DMS 273 treated with DMSO at 0.1 percent for 48 hours (cell line): ENCODE measurements at places on chromosomes 16 and 17.

- no peak for DNase-seq
Measured at GRCh38 chr16:81321536-81321935, 6.8 kb downstream of the GAN start.

GRCh38 chr16:86911437-86911958 is 333.1 kb downstream of the FOXL1 start:
- no peak for DNase-seq

DNA sequence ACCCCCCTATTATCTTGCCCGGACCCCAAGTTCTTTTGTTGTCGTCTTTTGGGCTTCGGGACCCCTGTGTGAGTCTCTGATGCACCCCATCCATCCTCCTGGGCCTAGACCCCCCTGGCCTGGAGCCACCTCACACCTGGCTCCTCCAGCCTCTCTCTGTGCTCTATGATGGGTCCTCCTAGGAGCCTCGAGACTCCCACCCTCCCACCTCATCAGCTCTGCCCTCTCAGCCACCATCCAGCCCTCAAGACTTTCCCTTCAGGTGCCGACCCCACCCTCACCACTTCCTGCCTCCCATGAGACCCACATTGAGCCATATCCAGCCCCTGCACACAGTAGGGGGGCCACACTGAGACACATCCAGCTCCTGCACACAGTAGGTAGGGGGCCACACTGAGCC is 8.7 kb upstream of the ATP2A3 start:
- DNase-seq, result no peak

DNA sequence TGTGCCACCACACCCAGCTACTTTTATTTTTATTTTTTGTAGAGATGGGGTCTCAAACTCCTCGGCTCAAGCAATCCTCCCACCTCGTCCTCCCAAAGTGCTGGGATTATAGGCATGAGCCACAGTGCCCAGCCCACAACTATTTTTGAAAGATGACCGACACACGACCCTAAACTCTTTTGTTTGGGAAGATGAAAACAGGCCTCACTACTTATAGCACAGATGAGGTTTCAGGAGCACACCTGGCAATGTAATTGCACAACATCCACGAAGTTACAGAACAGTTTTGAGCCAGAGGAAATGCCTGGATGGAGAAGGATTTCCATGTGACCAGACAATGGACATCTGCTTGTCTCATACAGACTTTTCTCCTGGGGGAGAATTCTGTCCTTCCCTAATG is 43.4 kb upstream of the PRSS54 start:
- DNase-seq, result no peak

DNA sequence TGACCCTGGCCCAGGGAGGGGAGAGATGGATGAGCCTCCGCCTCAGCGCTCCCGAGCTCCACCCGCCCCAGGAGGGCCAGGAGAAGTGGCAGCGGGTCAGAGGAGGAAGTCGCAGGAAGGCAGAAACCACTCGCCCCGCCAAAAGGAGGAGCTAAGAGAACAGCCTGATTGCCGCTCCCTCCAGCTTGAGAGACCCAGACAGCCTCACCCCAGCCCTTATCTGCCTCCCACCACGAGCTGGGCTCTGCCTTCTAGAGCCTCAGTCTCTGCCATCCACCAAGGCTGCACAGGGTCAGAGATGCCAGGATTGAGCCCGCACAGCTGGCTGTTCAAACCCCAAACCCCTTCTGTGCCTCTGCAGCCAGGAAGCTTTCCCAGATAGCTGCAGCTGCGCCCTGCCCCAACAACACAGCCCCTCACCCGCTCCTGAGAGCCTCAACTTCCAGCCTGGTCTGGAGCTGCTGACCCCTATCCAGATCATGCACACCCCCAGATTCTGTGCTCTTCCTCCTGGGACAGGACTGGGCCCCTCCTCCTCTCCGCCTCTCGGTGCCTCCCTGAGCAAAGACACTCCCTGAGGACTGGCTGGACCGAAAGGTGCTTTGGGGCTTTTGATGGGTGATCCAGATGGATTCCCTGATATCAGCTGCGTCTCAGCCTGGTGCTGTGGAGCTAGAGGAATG is 1.0 kb upstream of the ATP2A3 start:
- DNase-seq, result no peak

DNA sequence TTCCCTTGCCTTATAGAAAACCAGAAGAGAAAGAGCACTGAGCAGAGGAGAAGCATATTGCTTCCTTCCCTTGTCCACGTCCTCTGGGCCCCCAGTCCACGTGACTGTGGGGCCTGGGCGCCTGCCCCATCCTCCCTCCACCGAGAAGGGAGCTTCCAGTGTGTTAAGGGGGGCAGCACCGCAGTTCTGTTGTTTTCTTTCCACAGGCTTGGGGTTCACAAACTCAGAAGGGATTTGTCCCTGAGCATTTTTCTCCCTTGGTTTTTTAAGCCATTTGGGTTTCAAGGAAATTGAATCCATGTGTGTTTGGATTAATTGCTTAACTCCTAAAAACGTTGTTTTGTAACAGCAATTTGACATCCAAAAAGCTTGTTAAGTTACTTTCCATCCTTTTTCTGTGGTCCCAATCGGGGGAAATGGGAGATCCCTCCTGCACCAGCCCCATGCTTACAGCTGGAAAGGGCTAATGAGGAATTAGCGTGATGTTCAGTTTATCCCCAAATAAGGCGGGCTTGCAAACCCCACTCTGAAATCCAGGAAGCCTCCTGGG is 347.5 kb upstream of the TNRC6C start:
- no peak for DNase-seq

GRCh38 chr17:49495842-49496182 is 719 bp downstream of the NGFR start:
- DNase-seq, result no peak

DNA sequence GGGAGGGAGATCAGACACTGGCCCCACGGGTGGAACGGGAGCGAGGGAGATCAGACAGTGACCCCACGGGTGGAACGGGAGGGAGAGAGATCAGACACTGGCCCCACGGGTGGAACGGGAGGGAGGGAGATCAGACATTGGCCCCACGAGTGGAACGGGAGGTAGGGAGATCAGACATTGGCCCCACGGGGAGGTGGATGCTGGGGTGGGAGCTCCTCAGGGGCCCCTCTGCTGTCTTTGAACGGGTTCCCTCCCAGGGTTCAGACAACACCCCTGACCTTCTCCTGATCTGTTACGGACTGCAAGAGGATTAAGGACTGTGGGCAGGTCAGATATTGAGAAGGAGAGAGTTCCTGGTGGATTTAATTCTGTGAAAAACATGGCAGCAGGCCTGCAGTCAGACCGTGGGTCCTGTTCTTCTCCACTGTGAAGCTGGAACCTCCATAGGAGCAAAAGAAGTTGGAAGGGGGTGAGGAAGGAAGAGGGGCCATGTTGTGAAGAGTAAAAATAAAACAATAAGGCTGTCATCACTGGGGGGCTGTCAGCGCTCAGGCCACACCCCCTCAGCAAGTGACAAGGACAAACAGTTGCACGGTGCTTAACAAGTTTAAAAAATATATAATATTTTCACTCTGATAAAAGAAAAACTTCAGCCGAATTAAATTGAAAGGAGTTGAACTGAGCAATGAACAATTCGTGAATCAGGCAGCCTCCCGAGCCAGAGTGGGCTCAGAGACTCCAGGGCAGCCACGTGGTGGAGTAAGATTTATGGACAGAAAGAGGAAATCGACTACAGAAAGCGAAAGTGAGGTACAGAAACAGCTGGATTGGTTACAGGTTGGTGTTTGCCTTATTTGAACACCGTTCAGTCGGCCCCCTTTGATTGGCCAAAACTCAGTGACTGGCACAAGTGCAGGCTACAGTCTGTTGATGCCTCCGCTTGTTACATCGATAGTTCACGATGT is 348.7 kb upstream of the TNRC6C start:
- no peak for DNase-seq

- DNase-seq, result no peak
Measured at GRCh38 chr17:278055-278675, 74.4 kb downstream of the RPH3AL start.

- DNase-seq, result no peak
Measured at GRCh38 chr16:58230259-58230658, 32.4 kb upstream of the CSNK2A2 start.

DNA sequence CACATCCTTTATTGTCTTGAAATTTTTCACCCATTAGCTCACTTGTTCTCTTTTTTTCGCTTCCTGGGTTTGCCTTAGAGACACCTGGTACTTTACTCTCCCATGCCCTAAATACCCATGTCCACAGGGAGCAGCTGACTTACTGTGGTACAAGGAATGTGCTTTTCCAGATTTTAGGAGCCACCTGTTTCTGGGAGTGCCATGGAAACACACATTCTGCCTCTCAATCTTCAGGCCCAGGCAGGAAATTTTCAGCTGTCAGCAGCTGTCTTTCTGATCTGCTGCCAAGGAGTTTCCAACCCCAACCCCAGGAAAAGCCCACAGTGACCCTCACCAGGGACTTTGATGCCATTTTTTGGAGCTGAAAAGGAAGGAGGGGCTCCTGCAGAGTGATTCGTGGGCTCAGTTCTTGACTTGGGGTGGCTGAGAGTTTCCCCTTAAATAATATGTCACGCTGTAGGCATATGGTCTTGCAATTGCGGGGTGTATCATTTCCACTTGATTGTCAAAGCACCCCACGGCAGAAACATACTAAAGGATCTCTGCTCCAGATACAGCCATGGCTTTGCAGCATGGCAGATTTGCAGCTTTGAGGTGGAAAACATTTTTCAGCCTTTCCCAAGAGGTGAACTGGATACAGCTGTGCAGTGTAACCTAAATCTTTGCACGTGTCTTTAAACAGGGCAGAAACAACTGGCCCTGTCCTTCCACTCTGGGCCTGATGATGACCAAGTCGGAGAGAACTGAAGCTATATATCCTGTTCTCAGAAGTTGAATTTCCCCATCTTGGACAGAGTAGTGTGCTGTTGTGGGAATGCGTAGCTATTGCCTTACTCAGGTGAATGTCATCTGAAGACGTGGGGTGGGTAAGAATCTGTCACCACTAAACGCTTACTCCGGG is 19.2 kb downstream of the RBFOX1 start:
- no peak for DNase-seq

DNA sequence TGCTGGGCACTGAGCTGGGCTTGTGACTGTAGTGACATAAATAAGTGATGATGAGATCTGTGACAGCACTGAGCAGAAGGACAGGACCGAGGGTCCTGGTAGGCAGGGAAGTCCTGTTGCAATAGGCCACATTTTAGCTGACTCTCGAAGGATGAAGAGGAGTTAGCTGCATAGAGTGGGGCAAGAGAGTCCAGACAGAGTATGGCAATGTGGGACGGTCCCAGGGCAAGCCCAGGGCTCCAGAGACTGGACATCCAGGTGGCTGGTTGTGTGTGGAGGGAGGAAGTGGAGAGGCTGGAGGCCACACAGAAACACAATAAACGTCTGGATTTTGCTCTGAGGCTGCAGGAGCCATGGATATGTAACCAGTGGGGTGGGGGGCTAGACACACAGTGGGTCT is 64.5 kb upstream of the ZNF423 start:
- DNase-seq, result no peak

DNA sequence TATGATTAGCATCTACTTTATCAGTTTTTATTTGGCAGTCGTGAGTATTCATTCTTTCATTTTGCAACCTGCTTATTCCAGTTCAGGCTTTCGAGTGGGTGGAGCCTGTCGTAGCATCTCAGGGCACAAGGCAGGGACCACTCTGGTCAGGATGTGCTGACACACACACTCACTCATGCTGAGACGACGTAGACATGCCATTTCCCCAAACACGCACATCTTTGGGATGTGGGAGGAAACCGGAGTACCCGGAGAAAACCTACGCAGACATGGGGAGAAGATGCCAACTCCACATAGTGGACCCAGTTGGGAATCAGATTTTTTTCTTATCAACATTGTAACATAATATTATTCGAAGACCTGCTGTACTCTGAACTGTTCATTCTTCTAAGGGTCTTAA is 756.5 kb upstream of the RBFOX1 start:
- no peak for DNase-seq

GRCh38 chr17:72724267-72724666 is 368.2 kb downstream of the SLC39A11 start:
- DNase-seq, result no peak

DNA sequence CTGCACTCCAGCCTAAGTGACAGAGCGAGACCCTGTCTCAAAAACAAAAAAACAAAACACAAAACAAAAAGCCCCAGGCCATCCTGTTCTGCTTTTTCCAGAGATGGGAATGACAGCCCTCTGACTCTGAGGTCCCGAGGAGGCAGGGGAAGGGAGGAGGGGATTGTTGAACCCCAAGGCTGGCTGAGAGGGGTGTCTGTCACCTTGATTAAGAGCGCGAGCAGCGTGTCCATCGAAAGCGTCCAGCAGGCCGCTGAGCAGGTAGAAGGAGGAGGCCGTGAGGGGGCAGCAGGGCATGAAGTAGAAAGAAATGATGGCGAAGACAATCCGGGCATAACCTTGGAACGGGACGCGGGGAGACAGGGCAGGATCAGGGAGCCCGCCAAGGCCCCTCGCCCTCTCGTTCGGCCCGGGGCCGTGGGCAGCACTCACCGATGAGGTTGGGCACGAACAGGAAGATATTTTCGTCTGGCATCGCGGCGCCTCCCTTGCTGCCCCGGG is 593 bp downstream of the CDIPT start:
- no peak for DNase-seq

GRCh38 chr16:49150341-49150740 is 131.3 kb downstream of the CBLN1 start:
- no peak for DNase-seq

GRCh38 chr17:58189436-58190146 is 2.9 kb upstream of the EPX start:
- DNase-seq, result no peak

DNA sequence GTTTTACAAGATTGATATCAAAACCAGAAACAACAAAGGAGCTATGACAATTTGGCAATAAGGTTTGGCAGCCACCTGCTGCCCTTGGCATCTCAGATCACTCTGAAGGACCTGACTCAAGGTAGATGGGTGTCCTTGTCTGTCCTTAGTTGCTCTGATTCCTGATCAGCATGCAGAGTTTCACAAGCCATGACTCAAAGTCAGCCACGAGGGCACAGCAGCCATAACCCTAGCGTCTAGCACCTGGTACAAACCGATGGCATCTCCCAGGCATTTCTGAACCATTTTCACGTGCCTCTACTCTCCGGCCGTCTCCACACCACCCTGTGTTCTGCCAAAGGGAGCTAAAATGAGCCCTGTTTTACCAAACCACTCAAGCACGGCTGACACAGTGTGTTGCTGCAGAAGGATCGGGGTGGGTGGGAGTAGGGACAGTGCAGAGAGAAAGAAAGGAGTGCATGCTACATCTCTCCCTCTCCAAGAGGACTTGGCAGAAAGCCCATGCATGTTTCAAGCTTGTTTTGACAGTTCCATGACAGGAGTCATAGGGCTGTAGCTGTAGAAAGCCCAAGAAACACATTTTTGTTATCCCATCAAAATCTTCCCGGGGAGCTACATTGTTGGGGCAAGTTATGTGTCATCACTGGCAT is 297.3 kb downstream of the ABCC12 start:
- DNase-seq, result no peak

DNA sequence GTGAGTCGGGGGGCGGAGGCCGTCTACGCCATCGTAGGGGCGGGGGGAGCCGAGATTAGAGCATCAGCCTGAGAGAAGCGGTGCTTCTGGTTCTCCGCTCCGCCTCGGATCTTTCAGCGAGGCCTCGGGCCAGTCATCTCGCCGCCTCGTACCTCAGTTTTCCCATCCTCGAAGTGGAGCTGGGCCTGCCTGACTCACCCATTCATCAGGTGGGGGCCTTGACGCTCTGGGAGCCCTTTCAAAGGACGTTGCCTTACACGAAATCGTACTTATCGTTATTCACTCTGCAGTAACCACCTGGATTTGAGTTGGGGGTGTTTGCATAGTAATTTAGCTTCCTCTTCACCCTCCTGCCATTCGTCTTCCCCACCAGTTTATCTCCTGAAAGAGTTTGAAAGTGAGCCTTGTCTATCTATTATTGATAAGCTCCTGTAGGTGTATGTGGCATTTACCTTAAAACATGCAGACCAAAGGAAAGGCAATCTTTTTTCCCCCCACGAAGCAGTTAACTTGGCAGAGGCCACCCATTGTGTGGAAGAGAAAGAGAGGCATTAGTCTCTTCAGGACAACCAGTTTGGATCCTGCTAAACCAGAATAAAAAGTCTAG is 674 bp downstream of the TAF15 start:
- DNase-seq, result no peak
